DMS79 (cell line): ENCODE measurements at places on chromosomes 4 and X.

GRCh38 chrX:134255555-134255954, 18.6 kb downstream of the CCDC160 start:
- DNase-seq, result no peak

DNA sequence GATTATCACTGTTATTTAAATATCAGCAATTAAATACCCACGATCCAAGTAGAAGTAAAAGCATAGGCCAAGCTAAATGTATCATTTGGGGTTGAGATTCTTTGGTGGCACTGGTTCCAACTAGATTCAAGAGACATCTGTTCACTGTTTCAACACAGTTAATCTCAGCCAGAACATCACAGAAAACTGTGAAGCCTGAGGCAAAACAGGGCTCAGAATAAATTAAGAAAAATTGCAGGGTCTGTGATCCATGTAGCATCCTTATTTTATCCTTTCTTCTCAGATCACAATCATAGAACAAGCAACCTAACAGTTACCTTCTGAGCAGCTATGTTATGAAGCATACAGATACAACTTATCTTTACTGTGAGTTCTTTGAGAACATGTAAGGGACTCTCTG, 23.7 kb downstream of the YTHDC1 start:
- no peak for DNase-seq

DNA sequence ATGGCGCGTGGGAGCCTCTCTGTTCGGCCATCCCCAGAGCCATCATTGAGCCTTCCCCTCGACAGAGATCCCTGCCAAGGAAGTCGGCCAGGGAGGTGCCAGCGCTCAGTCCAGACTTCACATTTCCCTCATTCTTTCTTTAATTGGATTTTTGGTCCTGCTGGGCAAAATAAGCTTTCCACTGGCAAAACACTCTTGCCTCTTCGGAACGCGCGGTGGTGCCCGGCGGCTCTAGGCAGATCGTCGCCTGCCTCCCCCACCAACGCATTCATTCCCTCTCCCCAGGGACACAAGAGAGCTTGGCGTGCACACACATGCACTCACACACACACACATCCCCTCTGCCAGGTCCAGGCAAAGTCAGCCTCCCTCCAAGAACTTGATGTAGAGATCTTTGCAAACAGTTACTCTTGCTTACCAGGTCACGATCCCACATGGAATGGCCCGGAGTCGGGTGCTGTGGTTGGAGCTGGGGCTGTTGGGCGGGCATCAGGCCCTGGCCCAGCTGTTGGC, 257.1 kb downstream of the BCOR start:
- DNase-seq, result no peak

DNA sequence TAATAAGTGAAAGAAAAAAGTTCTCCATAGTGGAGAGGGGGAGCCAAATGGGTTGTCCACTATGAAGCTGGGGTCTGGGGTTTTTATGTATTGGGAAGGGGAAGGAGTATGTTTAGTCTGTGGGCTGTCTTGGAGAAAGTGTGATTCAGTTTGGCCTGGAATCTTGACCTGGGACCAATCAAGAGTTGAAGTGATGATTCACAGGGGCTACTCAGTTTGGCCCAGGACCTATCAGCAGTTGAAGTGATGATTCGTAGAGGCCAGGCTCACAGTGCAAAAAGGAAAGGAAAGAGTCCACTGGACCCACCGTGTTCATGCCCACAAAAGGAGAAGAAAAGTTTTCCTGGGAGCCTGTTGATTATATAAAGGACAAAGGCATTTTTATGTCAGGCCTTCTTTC, 47.3 kb upstream of the RAB9B start:
- DNase-seq, result no peak

DNA sequence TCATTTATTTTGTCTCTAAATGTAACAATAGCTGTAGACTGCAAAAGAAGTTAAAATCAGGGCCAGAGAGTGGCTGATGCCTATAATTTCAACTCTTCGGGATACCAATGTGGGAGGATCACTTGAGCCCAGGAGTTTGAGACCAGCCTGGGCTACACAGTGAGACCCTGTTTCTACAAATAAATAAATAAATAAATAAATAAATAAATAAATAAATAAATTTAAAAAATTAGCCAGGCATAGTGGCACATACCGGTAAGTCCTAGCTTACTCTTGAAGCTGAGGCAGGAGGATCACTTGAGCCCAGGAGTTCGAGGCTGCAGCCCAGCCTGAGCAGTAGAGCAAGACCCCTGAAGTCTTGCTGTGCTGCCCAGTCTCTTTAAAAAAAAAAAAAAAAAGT, 79.1 kb downstream of the WWC2 start:
- no peak for DNase-seq

DNA sequence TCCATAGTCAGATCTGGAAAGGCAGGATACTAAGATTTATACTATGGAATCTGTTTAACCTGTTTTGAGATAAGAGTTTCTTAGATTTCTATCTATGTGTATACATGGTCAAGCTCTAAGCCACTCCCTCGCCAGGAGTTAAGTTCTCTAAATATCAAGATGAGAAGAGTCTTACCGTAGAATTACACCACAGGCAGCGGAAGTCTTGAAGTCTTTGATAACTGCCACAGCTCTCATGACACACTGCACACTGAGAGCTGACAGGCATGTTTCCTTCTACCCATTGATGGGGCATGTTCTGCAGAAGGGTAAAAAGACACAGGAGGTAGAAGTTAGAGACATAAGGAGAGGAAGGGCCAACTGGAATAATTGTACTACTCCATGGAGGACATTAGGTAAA, 67.7 kb downstream of the DGKK start:
- no peak for DNase-seq

GRCh38 chrX:39631276-39632229, 466.2 kb downstream of the BCOR start:
- DNase-seq, result no peak

DNA sequence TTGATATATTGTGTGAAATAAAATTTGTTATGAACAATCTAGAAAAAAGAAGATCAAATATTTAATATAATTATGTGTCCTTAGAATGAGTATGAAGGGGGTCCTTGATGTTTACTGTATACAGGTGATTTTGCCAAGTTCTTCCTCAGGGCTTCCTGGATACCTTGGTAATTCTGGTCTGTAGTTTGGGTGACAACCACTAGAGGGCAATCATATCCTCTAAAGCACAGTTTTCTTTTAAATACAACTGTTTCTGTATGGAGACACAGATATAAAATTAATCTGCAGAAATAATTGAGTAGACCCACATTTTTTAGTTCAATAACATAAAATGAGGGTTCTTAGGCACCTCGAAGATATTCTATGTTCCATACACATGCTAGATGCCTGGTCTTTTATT, 157.7 kb downstream of the SPANXN1 start:
- DNase-seq, result no peak

DNA sequence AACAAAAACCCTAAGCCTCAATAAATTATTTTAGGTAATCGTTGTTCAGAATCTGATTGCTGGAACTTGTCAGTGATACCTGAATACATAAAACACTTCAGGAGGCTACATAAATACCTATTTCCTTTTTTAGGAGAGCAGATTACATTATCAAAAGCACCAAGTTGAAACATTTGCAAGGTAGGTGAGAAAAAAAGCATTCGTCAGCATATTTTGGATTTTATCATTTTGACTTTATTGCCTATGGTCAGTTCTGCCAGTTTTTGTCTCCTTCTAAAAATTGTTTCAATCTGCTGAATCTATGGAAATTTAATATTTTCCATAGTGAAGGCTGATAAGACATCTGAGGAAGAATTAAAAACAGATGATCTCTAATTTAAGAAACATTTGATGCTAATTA, 16.5 kb upstream of the MAD2L1 start:
- no peak for DNase-seq

DNA sequence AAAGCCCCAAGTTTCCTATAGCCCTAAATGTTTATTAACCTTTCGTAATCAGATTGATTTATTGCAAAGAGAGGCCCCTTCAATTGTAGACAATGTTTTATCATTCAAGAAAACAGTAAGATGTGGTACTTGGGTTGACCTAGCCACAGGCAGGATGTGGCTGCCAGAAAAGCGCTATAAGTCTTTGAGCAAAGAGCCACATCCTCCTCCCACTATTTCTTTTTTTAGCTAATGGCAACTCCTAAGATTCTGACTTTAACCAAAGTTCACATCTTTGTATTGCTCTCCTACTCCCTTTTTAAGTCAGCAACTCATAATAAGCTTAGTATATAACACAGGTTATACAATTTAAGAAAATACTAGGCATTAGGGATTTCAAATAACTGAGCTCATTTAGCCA, 70.7 kb upstream of the PPP3CA start:
- no peak for DNase-seq

DNA sequence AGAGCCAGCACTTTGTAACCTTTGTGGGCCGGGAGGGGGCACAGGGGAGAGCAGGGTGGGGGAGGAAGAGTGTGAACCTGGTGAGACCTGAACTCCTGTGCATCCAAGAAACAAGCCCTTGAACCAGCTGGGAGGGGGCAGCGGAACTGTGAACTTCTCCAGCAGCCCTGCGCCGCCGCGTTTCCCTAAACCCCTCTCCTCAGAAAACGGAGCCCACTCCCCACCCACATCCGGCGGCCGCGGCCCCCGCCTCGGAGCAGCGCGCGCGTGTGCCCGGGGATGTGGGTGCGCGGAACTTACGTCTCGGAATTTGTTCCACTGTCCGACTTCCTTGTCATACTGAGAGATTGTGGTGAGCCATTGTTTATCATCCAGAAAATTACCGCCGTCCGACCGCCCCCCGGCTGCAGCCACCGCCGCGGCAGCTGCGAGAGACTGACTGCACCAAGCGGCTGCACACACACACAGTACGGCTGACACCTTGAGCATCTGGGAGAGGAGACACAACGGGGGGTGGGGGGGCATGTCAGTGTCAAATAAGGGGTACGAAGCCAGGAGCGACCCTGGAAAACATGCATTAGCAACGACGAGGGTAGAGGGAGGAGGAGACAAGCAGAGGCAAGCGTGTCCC, 494 bp downstream of the SPOCK3 start:
- DNase-seq, result no peak

DNA sequence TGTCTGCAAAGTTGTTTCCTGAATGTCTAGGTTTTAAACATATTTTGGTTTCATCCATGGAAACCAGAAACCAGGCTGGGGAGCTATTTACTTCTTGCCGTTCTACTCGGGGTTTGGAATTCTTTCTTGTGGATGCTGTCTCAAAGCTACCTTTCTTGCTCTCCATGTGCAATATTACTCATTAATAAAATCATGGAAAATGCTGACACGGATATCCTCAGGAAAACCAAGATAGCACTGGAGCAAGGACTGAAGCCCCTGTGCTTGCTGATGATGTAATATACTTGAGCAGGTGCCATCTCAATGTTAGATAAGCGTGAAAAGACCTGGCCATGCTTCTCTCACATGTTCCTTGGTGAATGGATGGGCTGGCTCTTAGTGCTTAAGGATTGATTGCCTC, 41.5 kb upstream of the HPF1 start:
- DNase-seq, result no peak

- no peak for DNase-seq
These were observed 79.9 kb upstream of the MAP3K15 start for GRCh38 chrX:19595043-19595677.

DNA sequence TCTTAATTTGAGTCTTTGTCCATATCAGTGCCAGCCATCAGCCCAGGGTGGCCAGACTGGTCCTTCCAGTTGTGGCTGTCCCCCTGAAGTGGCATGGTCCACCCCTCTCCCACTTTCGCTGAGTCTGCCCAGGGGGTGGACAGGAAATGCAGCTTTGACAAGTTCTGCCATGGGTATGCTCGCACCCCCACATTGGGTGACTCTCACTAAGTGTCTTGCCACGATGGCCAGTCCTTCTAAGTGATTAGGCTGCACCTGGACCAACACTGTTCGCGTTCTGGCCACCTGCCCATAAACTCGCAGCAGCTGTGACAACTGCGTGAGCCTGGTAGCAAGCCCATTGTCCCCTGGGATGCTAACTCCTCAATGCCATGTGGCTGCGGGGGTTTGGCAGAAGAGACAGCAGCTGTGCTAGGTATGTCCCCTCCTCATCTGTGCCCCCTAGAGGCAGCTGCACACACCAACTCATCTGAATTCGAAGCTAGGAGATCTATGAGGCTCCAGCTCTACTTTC, 10.0 kb upstream of the LNX1 start:
- no peak for DNase-seq
